Liver (tissue), 10 donors: ENCODE measurements at places on chromosomes 4 and X. TPM values are rescaled to one million over a fixed set of nuclear protein-coding genes. Genes with fewer than 3 reads are reported as not detected.

DNA sequence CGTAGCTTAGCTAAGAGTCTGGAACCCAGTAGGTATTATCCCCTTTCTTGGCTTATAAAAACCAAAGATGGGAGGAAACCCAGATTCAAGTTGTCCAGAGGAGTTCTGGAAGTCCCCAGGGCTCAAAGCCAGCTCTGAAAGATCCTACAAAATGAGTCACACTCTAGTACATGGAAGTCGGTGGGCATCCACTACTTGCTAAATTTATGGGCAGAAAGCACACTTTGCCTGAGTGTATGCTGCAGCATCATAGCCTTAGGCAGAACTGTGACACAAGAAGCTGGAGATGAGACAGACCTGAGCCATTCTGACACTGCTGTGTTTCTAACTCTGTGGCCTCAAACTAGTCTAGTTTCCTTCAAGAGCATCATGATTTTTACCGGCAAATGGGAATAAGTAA is 429.3 kb downstream of the AFF2 start:
- no peak for DNase-seq

DNA sequence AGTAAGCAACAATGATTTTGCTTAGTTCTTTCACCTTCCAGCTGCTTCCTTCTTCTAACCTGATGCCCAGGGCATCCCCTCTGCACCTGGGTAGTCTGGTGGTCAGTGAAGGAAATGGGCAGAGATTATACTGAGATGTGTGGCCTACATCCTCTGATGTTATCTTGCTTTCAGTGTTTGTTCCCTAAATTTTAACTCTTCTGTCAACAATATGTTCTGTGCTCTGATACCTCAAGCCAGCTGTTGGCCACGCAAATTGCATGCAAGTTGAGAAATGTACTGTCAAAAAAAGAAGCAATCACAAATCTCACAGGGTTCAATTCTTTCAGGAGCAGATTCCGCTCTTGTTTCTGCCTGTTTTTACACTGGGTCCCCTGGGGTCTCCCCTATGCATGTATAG is 73.8 kb downstream of the FBXW7 start:
- no peak for DNase-seq

DNA sequence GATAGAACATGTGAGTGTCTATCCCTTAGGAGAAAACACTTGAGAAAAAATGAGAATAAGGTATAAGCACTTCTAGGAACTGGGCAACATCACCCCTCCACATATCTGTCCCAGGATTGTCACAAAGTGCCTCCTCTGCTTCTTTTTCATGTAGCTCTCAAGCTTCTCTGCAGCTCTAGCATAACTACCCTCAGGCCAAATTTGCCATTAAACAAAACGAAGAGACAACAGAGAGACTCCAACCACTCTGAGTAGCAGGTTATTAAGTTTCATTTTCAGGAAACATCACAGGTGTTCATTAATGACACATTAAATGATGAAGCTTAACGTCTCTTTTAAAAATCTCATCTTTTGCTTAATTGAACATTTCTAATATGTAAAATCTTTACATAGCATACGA is 580.0 kb downstream of the GALNTL6 start:
- no peak for DNase-seq

GRCh38 chr4:104967034-104967401 is 179.7 kb upstream of the TET2 start:
- no peak for DNase-seq

Gene BST1
- total RNA-seq, result 12.1 TPM

- DNase-seq, result no peak
These were observed 239.0 kb upstream of the HTR2C start for GRCh38 chrX:114344756-114345349.

DNA sequence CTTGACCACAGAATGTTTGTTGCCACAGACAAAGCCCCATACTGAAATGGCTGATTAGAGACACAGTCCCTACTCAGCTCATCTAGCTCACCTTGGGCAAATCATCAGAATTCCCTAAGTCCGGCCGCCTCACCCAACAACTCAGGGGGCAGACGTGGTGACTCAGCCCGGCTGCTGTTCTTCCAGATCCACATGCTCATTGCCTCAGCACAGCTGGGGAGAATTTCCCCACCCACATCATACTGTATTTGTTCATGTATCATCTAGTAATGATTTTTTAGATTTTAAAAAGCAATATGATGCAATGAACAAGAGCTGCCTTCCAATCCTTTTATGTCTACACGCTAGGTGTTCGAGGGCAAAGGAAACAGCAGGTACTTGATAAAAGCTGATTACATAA is 333.8 kb upstream of the TENM3 start:
- no peak for DNase-seq

Gene GABRG1
- 0.08 TPM for total RNA-seq

GRCh38 chr4:108683479-108683878 is 33.1 kb downstream of the OSTC start:
- no peak for DNase-seq

DNA sequence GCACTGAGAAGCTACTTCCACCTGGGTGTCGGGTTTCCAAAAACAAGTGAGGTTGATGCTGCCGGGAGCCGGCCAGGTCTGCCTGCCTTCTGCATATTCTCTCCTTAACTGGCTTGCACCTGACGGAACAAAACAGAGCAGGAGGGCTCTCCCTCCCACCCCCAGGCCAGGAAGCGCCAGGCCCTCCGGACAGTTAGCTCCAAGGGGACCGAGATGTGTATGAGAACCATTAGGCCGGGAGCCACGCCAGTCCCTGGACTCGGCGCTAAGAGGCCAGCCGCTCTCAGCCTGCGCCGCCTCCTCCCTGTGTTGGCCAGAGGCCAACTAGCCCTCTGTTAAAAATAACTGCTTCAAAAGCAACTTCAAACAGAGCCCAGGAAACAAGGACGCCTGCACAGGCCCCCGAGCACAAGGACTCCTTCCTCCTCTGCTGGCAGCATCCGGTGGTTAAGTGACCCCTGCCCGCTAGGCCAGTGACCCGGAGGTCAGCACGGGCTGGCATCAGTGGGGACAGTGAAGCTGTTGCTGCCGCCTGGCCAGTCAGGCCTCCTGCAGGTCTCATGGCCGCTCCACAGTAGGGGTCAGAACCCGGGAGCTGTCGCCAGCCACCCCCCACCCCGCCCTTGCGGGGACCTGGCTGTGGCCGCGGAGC is 107.9 kb downstream of the ABLIM2 start:
- DNase-seq, result peak; percentile 64

GRCh38 chr4:137961051-137961438 is 281.1 kb downstream of the SLC7A11 start:
- no peak for DNase-seq

- DNase-seq, result no peak
These were observed 1.1 kb downstream of the GTPBP6 start for GRCh38 chrX:317424-318067.

GRCh38 chr4:73860181-73860580 is 7.1 kb downstream of the PF4V1 start:
- no peak for DNase-seq

DNA sequence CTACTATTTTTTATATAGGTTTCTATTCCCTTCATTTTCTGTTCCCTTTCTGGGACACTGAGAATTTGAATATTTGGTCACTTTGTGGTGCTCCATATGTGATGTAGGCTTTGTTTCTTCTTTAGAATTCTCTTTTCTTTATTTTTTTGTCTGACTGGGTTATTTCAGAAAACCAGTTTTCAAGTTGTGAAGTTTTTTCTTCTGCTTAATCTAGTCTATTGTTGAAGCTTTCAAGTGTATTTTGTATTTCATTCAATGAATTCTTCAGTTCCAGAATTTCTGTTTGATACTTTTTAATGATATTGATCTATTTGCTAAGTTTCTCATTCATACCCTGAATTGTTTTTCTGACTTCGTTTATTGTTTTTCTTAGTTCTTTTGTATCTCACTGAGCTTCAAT is 96.2 kb upstream of the HAND2 start:
- DNase-seq, result no peak

Gene SMARCA1
- 31.3 TPM for total RNA-seq

DNA sequence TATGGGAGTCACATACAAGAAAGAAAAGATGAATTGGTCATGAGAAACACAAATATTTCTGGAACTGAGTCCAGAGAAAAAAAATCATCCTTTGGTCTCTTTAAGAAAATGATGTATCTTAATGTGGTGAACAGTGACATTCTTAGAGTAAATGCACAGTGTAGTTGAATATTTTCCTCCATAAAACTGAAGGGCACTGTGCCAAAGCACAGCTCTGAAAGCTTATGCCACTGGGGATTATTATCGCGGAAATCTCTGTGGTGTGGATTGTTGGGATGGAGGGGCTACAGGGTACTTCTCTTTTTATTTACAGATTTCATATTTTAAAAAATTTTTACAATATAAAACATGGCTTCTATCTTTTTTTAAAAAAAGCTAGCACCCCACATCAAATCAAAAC is 908.1 kb downstream of the CCSER1 start:
- no peak for DNase-seq

Gene C4orf36
- total RNA-seq, result not detected

Gene UGT2B15
- 8.2 TPM for total RNA-seq

- peak; percentile 70 for DNase-seq
These were observed 14.1 kb downstream of the RPS6KA3 start for GRCh38 chrX:20252381-20253231.

DNA sequence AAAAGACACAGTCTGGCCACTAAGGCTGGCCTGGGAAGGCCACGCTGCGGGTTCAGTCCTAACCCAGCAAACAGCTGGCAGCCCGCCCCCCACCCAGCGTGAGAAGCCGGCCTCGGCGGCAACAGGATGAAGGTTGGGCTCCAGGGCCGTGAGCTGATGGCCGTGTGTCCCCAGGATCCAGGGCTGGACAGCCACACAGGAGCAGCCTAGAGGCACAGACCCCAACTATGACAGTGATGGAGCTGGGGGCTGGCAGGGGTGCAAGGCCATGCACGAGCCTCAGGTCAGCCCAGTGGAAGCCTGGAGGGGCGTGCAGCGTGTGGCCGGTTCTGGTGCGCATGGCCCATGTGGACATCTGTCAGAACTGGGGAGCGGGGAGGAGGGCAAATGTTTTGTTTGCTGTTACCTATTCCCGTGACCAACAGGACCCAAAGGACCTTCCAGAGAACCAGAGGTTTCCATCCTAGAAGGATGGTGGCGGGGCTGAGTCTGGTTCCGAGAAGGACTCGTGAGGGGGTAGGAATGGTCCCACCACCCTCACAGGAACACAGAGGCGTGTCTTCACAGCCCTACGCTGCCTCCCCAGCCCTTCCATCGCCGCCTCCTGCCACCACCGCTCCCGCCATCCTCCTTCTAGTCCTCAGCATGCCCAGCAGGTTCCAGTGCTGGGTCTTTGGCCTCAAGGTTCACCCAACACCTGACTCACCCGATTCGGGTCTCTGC is 46.5 kb downstream of the ZFYVE28 start:
- no peak for DNase-seq

DNA sequence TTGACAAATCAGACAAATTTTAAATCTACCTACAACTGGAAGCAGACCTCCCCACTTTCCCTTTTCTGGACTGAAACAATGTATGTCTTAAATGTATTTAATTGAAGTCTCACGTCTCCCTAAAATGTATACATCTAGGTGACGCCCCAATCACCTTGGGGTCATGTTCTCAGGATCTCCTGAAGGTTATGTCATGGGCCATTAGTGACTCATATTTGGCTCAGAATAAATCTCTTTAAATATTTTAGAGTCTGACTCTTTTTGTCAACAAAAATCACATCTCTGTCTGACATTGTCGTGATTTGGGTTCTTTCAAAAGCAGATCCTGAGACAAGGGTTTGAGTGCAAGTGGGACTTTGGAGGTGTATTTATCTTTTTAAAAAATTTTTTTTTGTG is 26.2 kb upstream of the BOD1L1 start:
- no peak for DNase-seq

- DNase-seq, result no peak
These were observed 158.5 kb downstream of the SH3KBP1 start for GRCh38 chrX:19728915-19729314.

DNA sequence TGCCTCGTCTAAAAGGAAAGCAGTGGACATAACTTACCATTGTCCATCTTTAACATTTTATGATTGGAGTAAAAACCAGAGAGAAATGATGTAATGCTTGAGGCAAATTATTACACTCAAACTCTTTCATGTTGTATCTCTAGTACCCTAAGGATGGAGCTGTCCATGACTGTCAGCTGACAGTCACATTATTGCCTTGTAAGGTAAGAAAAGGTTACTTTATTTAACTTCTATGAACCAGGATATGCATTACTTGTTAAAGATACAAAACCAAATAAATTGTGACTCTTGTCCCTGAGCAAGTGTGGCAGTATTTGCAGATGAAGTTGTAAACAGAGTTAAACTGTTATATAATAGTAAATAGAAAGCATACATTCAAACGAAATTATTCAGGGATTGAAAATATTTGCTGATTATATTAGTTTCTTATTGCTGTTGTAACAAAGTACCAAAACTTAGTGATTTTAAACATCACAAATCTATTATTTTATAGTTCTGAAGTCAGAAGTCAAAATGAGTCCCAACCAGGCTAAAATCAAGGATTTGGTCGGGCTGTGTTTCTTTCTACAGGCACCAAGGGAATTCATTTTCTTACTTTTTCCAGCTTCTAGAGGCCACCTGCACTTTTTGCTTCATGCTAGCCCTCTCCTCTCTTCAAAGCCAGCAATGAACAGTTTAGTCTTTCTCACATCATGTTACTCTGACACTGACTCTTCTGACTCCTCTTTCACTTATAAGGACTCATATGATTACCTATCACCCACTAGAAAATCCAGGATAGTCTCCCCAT is 113.8 kb downstream of the CEP44 start:
- no peak for DNase-seq

DNA sequence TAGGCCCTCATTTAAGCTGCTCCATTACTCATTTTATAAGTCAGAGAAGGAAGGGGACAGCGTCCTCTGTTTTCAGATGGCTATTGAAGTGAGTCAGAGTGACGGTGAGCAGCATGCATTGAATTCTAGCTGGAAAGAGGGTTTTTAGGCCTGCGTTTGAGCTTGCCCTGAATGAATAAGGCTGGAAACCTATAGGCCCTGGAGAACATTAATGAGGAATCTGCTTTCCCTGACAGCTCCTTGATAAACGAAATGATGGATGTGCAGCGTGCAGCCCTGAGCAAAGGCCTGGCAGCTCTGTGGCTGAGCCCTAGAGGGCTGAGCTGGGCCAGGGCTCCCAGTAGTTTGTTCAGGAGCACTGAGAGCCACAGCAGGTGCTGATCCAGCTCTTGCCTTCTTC is 33.4 kb downstream of the TBL1X start:
- no peak for DNase-seq

DNA sequence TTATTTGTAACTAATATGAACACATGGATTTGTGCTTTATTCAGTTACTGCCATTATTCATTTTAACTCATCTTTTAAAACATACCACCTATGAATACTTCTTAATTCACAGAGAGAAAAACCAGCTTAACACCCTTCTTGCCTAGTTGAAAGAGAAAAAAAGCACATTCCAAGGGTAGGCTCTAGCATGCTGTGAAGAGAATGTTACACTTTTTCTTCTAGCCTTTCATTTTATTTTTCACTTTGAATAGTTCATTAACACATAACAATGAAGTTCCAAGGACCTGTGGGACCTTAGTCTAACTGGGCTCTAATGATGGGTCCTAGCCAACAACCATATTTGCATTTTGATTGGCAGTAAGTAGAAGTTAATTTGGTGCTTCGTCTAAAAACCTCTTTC is 279.9 kb upstream of the MAGEB2 start:
- DNase-seq, result no peak

- no peak for DNase-seq
These were observed 300.8 kb downstream of the PCDH7 start for GRCh38 chr4:31021008-31021407.

Gene FMR1
- total RNA-seq, result 29.4 TPM

Gene CXCL8
- total RNA-seq, result 3.8 TPM

- DNase-seq, result no peak
These were observed 69.2 kb upstream of the FAM9A start for GRCh38 chrX:8870411-8870810.
